ENCODE measurements at places on chromosomes 7 and 10.
A peak's percentile ranks its signal among the peaks of the same experiment; 100 is the strongest.

- DNase-seq: no peak
These were observed 520.2 kb upstream of the ZWINT start for GRCh38 chr10:56881218-56881617.

DNA sequence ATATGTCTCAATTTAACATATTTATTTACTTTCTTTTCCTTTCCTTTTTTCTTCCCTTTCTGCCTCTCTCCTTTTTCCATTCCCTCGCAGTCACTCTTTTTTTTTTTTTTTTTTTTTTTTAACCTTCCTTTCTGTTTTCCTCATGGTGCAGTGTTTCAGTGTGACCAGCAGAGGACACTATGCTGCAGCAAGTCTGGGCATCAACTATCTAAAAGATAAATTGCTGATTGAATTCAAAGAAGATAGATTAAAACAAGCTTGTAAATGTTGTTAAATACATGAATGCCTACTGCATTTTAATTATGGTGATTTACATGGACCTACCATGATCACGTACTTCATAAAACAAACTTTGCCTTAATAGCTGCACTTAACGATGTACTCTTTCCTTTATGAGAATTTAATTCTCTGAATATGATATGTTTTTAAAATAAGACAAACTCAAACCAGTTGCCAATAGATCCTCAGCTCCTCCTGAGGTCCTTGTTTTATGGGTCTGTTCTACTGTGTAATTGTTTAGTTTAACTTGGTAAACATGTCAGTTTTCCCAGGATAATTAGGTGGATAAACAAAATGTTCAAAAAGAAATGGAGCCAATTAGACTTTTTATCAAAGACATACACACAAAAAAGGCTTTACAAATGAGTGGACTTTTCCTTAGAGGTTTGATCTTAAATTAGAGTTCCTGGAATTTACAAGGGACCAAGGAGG lies 101.0 kb upstream of the AGR3 start:
- peak; percentile 33 for DNase-seq

DNA sequence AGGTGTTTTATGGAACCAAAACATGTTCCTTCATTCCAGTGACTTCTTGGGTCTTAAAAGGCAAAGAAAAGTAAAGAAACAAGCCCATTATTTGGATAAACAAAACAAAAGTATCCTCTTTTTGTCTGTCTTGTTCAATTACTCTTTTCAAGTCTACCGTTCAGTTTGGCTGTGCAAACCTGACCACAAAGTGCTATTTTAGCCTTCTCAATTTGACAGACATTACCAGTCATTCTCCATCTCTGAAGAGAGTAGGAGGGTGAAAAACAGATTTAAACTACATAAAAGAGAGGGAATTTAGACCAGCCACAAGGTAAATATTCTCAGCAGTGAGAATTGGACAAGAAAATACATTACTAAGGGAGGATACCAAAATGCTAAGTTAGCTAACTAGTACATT lies 145.2 kb downstream of the GRM3 start:
- no peak for DNase-seq

DNA sequence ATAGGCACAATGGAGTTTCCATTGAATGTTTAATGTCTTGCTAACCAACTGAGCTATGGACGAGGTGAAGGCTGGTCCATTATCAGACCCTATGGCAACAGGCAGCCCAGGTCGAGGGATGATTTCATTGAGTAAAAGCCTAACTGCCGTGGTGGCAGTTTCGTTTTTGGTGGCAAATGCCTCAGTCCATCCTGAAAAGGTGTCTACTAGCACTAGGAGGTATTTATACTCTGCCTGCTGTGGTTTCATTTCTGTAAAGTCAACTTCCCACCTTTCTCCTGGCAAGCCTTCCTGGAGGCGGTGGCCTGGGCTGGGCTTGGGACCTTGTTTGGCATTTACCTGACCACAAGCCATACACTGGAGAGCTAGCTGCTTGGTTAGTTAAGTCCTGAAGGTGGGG lies 75.8 kb downstream of the PRR15 start:
- DNase-seq: no peak

- no peak for DNase-seq
These were observed 5.8 kb upstream of the FEZF1 start for GRCh38 chr7:122310119-122311021.

GRCh38 chr7:143181349-143181748 lies 1.9 kb upstream of the TAS2R39 start:
- DNase-seq: no peak

Data from CD4-positive, alpha-beta T cell treated with Interleukin-6 at 100 ng/mL for 8 hours (primary cell).